ENCODE measurements at places on chromosomes 4 and X.

DNA sequence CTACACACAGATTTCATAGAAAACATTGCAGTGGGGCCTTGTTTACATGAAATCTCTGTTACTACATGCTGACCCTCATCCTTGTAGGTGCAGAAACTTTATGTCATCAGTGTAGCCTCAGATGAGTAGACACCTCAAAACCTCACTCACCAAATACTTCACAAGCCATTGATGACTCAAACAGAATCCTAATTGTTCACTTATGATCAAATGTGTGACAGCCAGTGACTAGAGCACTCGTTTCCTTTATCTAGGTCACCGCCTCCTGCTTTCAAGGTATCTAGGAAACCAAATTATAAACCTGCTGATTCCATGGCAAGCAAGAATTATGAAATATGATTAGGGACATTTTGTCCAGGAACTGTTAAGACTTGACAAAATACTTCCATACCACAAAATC is 255.8 kb upstream of the GPRIN3 start:
- no peak overlapping the region for H3K4me3 ChIP-seq
- H3K27me3 ChIP-seq: no peaks in the 10 kb centered on the region
- H3K36me3 ChIP-seq: no peaks in the 10 kb centered on the region
- H3K4me1 ChIP-seq: no peaks in the 10 kb centered on the region
- DNase-seq: no peak

- no peak overlapping the region for H3K4me3 ChIP-seq
- DNase-seq: no peak
- peaks cover 24% of the 10 kb centered on the region for H3K4me1 ChIP-seq
- no peaks in the 10 kb centered on the region for H3K27me3 ChIP-seq
- no peak overlapping the region for H3K27ac ChIP-seq
Observed at GRCh38 chr4:113457121-113457520, 304.4 kb downstream of the CAMK2D start.

DNA sequence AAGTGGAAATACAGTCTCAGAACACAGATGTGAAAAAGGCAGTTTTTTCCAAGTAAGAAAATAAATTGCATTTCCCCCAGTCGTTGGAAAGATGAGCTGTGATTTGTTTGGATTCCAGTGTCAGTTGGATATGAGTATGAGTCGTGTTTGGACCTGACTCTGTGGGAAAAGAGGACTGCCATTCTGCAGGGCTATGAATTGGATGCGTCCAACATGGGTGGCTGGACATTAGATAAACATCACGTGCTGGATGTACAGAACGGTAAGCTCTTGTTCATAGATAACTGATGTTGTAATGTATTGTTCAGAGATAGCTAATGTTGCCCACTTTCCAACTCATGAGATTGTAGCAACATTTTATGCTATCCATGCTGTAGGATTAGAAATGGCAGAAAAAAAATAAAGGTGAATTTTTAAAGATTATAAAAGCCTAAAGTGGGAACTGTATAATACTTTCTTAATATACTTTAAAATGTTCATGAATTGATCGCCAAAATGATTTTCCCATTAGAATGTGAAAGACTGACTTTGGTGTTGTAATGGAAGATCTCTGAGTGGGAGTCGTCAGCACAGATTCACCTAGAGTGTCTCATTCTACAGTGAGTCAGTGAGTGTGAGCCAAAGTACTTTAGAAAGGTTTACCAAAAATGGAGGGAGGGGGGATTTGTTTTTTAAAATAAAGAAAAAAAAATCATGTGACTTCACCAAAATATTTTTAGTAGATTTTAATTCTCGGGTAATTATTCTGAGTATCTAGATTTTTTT is 178.7 kb downstream of the DCTD start:
- no peaks in the 10 kb centered on the region for H3K27me3 ChIP-seq
- no peak overlapping the region for H3K4me3 ChIP-seq
- no peak for DNase-seq
- no peaks in the 10 kb centered on the region for H3K4me1 ChIP-seq
- H3K27ac ChIP-seq: no peak overlapping the region
- H3K36me3 ChIP-seq: no peaks in the 10 kb centered on the region

DNA sequence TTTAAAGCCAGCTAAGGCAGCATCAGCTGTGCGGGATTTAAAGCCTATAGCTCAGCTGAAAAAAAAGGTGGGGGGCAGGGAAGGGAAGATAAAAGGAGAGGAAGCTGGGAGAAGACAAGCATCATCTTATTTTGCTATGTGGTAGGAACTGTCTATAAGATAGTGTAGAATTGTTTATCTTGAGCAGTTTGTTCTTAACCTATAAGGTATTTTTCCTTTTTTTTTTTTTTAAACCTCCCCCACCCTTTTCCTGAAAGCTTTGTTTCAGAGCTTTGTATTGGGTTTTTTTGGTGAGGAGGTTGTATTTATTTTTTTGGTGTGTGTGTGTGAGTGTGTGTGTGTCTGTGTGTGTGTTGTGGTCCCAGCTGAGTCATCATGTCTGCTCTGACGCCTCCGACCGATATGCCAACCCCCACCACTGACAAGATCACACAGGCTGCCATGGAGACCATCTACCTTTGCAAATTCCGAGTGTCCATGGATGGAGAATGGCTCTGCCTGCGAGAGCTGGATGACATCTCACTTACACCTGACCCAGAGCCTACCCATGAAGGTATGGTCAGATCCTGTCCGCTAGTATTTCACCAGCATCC is 531 bp downstream of the RUFY3 start:
- no peaks in the 10 kb centered on the region for H3K27me3 ChIP-seq
- no peak overlapping the region for H3K4me3 ChIP-seq
- H3K4me1 ChIP-seq: peaks cover 10% of the 10 kb centered on the region
- peaks cover 18% of the 10 kb centered on the region for H3K36me3 ChIP-seq

DNA sequence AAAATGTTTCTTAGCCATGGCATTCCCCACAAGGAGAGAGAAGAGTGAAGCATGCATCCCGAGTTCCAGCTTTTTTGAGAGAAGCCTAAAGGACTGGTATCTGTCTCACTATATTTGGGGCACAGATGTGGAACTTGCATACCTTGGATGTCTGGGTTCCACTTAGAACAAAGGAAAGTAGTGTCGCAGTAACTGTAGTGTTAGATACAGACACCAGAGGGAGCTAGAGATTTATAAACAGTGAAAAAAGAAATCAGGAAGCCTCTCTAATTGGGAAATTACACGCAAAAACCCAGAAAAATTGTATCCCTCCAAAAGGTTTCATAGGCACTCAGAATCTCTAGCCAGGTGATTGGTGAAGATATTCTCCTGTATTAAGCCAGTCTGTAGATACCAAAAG is 34.4 kb downstream of the AGTR2 start:
- H3K36me3 ChIP-seq: no peaks in the 10 kb centered on the region
- H3K4me1 ChIP-seq: no peaks in the 10 kb centered on the region
- no peaks in the 10 kb centered on the region for H3K27me3 ChIP-seq
- no peak for DNase-seq
- no peak overlapping the region for H3K27ac ChIP-seq

- peaks cover 2% of the 10 kb centered on the region for H3K4me1 ChIP-seq
- H3K27ac ChIP-seq: no peak overlapping the region
- H3K4me3 ChIP-seq: no peak overlapping the region
- peaks cover 32% of the 10 kb centered on the region for H3K36me3 ChIP-seq
Observed at GRCh38 chr4:13302876-13303275, 181.3 kb downstream of the RAB28 start.

DNA sequence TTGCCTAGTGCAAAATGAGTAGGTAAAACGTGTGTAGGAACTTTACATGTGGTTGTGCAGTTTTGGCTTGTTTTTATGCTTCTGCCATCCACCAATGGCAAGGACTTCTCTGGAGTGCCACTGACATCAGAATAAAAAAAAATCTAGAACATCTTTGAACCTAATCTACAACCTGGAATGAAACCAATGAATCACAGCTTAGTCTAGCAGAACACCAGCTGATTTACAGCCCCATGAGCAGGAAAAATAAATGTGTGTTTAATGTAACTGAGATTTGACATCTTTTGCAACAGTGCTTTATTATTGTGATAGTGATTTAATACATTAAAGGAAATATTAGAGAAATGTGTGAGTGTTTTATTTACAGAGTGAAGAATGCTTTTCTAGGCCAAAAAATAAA is 995.1 kb downstream of the PCDH7 start:
- H3K36me3 ChIP-seq: no peaks in the 10 kb centered on the region
- no peak overlapping the region for H3K4me3 ChIP-seq
- H3K27me3 ChIP-seq: no peaks in the 10 kb centered on the region
- H3K27ac ChIP-seq: no peak overlapping the region
- no peaks in the 10 kb centered on the region for H3K4me1 ChIP-seq

GRCh38 chr4:131430302-131430701 is 1718.8 kb upstream of the PCDH10 start:
- DNase-seq: no peak
- no peak overlapping the region for H3K27ac ChIP-seq
- H3K4me3 ChIP-seq: no peak overlapping the region
- peaks cover 6% of the 10 kb centered on the region for H3K4me1 ChIP-seq

- no peak overlapping the region for H3K27ac ChIP-seq
- no peaks in the 10 kb centered on the region for H3K27me3 ChIP-seq
- no peaks in the 10 kb centered on the region for H3K4me1 ChIP-seq
- no peak overlapping the region for H3K4me3 ChIP-seq
- no peak for DNase-seq
Observed at GRCh38 chr4:17362430-17362829, 149.5 kb downstream of the QDPR start.

- H3K4me3 ChIP-seq: no peak overlapping the region
- no peak for DNase-seq
- H3K27me3 ChIP-seq: no peaks in the 10 kb centered on the region
- peaks cover 24% of the 10 kb centered on the region for H3K4me1 ChIP-seq
- H3K36me3 ChIP-seq: peaks cover 76% of the 10 kb centered on the region
Observed at GRCh38 chr4:185312699-185313098, 83.0 kb downstream of the LRP2BP start.

DNA sequence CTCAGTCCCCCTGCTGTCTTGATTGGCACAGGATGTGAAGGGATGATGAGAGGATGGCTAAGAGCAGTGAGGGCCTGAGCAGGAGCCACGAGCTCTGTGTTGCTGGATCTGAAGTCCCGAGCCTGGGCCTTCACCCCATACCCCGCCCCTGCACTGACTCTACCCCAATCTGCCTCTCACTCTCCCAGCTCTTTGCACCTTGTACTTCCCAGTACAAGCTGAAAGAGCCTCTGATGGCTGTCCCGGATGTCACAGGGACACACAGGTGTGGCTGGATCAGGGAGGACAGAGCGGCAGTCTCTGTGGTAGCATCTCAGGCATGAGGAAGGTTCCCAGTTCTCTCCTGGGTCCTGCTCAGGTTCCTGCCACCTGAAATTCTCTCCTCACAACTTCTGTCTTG is 103.6 kb downstream of the CHIC2 start:
- H3K36me3 ChIP-seq: no peaks in the 10 kb centered on the region
- H3K27ac ChIP-seq: no peak overlapping the region
- DNase-seq: no peak
- no peaks in the 10 kb centered on the region for H3K27me3 ChIP-seq
- no peaks in the 10 kb centered on the region for H3K4me1 ChIP-seq

GRCh38 chr4:26157541-26157940 is 163.3 kb upstream of the RBPJ start:
- peaks cover 7% of the 10 kb centered on the region for H3K27me3 ChIP-seq
- H3K4me1 ChIP-seq: peaks cover 6% of the 10 kb centered on the region

DNA sequence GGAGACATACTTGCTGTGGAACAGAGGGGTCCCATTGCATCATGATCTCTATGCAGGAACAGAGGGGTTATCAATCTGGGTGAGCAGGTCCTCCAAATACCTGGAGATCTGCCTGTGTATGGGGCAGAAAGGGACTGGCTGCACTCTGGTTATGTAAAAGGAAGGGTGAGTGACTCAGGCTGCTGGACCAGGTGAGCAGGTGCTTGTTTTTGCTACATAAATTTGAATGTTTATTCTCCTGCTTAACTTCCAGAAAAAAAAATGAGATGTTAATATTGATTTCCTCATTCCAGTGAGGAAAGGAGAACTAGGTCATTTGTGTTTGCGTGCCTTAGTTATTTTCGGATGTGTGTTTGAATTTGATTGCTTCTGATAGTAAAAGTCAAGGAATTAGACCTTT is 225.8 kb upstream of the TRAM1L1 start:
- H3K36me3 ChIP-seq: no peaks in the 10 kb centered on the region
- H3K4me1 ChIP-seq: no peaks in the 10 kb centered on the region
- no peak for DNase-seq
- H3K4me3 ChIP-seq: no peak overlapping the region
- H3K27me3 ChIP-seq: no peaks in the 10 kb centered on the region

- no peaks in the 10 kb centered on the region for H3K4me1 ChIP-seq
- no peaks in the 10 kb centered on the region for H3K36me3 ChIP-seq
- H3K27ac ChIP-seq: no peak overlapping the region
- no peak overlapping the region for H3K4me3 ChIP-seq
- H3K27me3 ChIP-seq: no peaks in the 10 kb centered on the region
Observed at GRCh38 chr4:16858275-16858752, 40.1 kb downstream of the LDB2 start.

- H3K4me3 ChIP-seq: no peak overlapping the region
- no peak overlapping the region for H3K27ac ChIP-seq
- peaks cover 21% of the 10 kb centered on the region for H3K27me3 ChIP-seq
- H3K4me1 ChIP-seq: no peaks in the 10 kb centered on the region
- no peaks in the 10 kb centered on the region for H3K36me3 ChIP-seq
Observed at GRCh38 chrX:68632491-68632890, 15.0 kb upstream of the STARD8 start.

DNA sequence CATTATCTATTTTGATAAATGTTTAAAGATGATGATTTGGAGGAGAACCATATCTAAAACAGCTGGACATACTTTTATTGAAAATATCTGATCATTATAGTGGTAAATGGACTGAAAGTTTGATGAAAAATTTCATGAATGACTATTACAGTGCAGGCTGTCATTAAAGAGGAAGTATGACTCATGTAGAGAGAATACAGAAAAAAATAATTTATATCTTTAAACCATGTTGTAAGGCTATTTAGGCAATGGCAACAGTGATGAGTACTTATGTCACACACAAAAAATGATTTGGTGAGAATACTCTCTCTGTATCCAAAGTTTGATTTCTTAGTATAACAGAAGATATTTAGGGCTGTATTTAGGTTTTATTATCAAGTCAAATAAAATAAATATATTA is 3.9 kb upstream of the GLRB start:
- no peak for DNase-seq
- H3K36me3 ChIP-seq: no peaks in the 10 kb centered on the region
- H3K4me1 ChIP-seq: peaks cover 2% of the 10 kb centered on the region
- H3K27me3 ChIP-seq: peaks cover 16% of the 10 kb centered on the region
- H3K4me3 ChIP-seq: no peak overlapping the region

Data from stimulated activated naive B cell treated with anti-CD40 and anti-IgM and Interleukin-4, amounts not matched to agents 10 μg/mL and 1 μg/mL and 100 μg/mL, for 72 hours (primary cell).